H9 (cell line): ENCODE measurements at places on chromosomes 16 and 17.

DNA sequence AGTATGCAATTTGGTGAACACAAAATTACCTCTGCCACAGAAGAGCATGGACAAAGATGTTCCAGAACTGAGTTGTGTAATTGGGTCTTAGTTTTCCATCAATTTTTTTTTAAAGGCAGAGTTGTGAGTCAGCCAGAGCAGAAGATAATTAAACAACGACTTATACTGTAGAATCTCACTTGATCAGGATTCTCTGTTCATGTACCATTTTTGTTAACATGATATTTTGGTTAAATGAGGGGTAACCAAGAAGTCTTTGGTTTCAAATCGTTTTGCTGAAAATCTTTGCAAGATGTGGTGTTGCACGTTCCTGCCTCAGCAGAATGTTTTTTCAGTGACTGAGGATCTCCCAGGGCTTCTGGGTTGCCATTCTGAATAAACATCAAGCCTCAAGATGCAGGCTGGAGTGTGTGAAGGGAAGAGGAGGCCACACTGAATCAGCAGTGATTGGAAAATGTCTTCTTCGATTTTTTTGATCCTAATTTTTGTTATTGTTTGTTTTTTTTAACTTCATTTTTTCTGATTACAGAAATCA, 232.6 kb upstream of the IRX3 start:
- no peak for DNase-seq

DNA sequence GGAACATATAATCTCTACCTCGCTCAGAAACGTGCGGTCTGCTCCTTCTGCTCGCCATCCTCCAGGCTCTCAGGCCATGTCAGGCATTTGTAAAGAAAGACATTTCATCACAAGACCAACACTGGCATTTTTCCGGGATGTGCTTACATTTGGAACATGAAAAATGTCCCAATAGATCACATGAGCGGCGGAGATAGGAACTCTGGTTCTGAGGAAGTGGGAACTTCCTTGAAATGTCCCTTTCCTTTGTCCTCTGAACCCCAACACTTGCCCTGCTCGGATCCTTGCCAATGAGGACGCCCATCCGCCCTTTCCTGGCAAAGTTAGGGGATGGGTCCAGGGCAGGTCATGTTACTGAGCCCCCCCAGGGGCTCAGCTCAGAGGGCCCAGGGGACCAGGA, 130.5 kb downstream of the MAF start:
- no peak for DNase-seq

DNA sequence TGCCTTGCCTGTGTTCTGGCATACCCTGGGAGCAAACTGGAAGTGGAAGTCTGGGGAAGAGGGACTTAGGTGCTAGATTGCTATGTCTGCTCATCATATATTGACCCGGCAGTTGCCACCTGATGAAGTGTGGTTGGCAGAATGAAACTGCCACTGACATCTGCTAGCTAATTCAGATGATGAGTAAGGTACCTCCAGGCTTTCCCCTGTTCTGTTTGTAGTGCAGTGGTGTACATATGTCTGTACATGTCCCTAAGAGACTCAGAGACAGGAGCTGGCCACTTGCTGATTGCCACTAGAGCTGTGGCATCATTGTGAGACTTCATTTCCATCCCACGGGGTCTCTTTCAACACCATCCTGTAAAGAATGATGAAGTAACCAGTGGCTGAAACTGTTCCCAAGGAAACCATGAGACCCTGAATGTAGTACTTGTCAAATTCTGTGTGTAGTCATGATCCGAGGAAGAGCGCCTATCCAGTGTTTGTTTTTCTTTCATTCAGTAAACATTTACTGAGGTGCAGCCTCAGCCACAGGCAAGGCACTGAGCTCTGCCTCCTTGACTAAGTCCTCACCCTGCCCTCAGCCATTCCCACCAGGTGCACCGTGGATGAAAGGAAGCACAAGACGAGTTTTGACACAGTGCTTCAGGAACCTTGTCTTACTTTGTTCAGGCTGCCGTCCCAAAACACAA, 13.2 kb downstream of the CLUAP1 start:
- DNase-seq = no peak

DNA sequence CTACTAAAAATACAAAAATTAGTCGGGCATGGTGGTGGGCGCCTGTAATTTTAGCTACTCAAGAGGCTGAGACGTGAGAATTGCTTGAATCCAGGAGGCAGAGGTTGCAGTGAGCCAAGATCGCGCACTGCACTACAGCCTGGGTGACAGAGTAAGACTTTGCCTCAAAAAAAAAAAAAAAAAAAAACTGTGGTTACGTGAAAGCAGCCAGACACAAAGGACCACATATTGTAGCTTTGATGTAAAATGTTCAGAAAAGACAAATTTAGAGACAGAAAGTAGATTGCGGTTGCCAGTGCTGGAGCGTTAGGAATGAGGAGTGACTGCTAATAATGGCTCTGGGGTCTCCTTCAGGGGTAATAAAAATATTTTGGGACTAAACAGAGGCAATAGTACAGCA, 4.0 kb upstream of the MEAK7 start:
- DNase-seq = no peak

- no peak for DNase-seq
These were observed 51.6 kb downstream of the PMP22 start for GRCh38 chr17:15213381-15214087.

DNA sequence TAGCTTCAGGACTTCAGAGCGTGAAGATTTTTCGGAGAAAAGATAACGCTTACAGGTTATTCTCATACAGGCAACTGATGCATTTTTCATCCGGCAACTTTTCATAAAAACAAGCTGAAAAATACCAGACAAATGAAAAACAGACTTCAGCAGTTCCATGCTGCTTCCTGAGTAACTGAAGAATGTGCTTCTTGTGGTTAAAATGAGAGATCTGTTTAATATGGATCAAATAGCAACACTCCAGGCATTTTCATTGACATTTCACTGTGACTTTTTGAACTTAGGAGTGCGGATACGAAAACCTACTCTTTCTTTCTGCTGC, 705 bp upstream of the PITPNC1 start:
- no peak for DNase-seq

DNA sequence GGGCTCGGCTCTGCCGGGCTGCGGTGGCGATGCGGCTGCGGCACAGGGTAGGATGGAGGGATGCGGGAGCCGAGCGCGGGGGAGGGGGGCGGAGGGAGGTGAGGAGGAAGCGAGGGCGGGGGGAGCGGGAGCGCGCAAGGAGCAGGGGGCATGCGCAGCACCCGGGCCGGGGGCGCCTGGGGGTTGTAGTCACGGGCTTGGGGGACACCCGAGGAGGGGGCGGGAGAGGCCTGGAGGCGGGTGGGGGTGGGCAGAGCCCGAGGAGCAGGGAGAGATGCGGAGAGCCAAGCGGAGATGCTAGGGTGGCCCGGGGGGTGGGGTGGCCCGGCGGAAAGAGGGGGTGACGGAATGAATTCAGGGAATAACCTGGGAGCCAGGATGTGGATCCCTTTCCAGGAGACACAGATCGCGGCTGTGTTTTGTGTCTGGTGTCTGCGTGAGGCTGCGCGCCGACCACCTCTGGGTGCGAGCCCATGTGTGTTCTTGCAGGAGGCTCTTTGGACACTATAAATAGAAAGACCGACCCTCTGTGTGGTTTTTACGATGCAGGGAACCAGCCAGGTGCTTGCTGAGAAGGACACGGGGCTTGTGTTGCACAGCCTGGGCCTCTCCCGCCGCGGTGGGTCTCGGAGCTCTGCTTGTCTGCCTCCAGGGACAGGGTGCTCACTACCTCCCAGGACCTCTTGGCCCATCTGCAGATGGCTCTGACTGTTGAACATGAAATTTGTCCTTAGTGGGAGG, at the start of gene STX1B:
Gene STX1B (minus strand): TSS at position 54 of the 741 bp plus-strand sequence. CDS start 242 bp downstream, outside the sequence.
- peak; percentile 81 for DNase-seq

DNA sequence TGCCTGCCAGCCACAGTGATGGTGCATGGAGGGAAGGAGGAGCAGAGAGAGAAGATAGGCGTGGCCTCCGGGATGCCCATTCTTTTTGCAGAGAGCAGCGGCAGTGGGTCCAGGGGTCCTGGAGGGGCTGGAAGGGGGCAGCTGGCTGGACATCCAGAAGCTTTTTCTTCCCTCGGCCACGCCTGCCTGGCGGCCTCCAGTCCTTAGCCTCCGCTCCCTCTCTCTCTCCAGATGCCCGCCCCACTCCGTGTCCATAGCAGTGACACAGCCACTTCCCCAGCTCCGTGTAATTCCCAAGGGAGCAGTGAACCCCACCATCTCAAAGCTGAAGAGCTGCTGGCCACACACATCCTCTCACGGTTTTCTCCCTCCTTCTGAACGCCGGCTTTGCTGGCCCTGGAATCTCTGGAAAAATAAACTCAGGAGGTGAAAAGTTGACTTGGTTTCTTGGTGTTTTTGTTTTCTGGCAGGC, 26.3 kb upstream of the CDC42EP4 start:
- no peak for DNase-seq

DNA sequence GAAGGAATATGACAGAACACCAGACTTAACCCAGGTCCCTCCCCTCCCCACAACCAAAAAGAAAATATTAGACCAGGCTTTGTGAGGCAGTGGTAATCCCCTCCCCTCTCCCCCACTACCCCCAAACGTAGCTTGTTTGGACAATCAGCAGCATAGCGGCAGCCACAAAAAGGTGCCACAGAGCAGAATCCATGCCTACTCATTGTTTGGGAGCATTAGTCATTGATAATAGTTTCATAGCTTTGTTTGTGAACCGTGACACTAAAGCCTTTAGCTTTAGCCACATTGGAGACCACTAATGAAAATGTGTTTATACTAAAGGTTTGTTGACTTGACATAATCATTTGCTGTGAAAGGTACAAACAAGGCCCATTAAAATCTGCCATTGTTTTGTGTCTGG, 65.1 kb downstream of the NUP93 start:
- no peak for DNase-seq

GRCh38 chr17:48515925-48516900, 14.6 kb downstream of the HOXB1 start:
- no peak for DNase-seq

DNA sequence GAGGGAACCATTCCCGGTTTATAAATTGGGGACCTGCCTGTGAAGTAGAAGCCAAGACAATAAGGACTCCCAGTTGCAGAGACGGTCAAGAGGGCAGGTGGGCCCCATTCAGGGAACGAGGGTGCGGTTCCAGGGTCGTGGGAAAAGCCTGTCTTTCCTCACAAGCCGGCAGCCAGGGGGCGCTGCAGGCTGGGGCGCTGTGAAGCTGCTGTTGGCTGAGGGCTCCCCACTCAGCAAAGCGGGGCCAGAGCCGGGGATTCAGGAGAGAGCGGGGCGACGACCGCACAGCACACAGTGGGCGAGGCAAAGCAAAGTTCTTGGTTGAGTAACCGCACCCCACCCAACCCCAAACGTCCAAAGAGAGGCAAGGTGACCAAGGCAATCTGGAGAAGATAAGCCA, 24.9 kb downstream of the CDRT15 start:
- DNase-seq = peak; percentile 46

- DNase-seq = peak; percentile 70
These were observed 30.3 kb downstream of the CHD9NB start for GRCh38 chr16:53022374-53022773.

DNA sequence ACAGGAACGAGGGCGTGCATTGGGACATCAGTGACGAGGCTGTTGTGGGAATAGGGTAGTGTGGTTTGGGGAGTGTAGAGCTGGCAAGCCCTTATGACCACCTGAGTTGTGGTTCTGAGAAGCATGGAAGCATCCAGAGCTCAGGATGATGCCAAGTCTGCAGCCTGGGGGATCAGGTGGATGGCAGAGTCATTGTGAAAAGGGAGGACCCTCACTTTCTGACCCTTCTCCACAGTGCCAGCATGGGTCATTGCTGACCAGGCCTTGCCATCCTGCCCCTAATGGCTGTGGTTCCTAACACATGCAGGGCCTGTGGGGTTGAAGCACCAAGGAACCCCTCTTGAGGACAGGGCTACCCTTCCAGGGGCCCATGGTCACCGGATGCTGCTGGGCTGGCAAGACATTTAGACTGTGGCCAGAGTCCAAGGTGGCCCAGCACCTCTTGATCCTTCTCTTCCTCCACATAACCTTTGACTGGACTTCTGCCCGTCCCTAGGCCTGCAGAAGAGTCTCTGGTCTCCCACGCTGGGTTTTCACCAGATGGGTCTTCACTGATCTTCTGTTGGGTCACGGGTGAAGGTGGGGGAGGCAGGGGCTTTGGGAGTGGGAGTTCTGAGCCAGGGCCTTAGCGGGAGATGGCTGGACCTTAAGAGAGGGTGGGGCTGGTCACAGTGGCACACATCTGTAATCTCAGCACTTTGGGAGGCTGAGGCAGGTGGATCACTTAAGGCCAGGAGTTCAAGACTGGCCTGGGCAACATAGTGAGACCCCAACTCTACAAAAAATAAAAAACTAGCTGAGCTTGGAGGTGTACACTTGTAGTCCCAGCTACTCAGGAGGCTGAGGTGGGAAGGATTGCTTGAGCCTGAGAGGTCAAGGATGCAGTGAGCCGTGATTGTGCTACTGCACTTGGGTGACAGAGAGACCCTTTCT, 2.0 kb upstream of the PLA2G15 start:
- no peak for DNase-seq

DNA sequence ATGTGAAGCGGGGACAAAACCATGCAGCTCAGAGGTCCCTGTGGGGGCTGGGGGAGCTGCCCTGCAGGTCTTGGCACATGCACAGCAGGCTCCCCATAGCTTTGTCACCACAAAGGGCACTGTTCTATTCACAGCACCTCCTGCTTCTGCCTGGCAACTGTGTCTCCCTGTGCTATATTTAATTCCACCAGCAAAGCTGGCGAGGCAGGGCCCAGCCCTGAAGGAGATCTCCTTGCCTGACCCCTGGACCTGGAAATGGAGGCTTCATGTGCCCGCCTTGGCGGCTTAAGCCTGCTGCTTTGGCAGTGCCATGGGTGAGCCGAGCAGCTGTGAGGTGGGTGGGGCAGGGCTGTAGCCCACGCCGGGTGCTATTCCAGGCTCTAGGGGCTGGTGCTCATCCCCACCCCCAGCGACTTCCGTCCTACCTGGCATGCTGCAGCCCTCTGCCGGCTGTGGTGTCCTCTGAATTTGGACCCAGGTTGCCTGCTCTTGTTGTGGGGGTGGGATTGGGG, 6.8 kb downstream of the LDHD start:
- DNase-seq = peak; percentile 36

DNA sequence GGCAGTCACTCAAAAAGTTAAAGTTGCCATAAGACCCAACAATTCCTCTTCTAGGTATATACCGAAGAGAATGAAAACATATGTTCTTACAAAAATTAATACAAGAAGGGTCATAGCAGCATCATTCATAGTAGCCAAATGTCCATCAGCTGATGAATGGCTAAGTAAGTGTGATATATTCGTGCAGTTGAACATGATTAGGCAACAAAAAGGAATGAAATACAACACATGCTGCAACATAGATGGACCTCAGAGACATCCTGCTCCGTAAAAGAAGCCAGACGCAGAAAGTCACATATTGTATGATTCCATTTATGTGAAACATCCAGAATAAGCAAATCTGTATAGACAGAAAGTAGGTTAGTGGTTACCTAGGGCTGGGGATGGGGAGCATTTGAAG, 229.4 kb upstream of the CACNG5 start:
- no peak for DNase-seq

GRCh38 chr17:8941980-8942622, 23.4 kb downstream of the PIK3R5 start:
- DNase-seq = peak; percentile 24
